Activated CD8-positive, alpha-beta T cell treated with anti-CD3 and anti-CD28 coated beads, Interleukin-2, amount 10 ng/mL, durations not matched to agents 7 days and 5 days (primary cell): ENCODE measurements at places on chromosomes 16 and 17. TPM values are rescaled to one million over a fixed set of nuclear protein-coding genes. Genes with fewer than 3 reads are reported as not detected.

The MT1F gene
- total RNA-seq, result 28.0 TPM

The CTRB2 gene
- not detected for total RNA-seq

The HASPIN gene
- 28.1 TPM for total RNA-seq

The KRTAP4-3 gene
- not detected for total RNA-seq

The BCAR1 gene
- not detected for total RNA-seq

The CES3 gene
- 2.4 TPM for total RNA-seq

DNA sequence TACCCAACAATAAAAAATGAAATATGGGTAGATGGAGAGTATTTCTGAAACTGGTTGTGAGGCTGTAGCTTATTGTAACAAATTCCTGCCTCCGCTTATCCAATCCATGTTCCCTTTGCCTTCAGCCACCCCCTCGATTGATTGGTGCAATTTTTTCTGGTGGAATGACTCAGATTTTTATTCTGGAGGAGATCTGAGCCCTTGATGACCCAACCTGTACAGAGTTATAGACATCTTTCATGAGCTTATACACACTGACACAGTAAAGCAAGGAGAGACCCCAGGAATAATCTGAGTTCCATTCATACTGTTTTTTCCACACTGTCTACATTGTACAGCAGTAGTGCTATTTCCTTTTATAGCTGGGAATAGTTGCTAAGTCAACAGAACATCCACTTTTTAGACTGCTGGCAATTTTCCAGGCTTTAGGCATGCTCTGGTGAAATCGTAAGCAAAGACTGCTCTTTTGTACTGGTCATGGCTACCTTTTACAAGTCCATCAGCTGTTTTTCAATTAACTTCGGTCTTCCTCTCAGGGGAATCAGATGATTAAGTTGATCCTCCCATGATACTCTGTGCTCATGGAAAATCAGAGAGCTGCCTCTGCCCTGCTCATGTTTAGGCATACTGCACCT lies 30.1 kb downstream of the CCL4 start:
- H3K27me3 ChIP-seq, result peaks cover 23% of the 10 kb centered on the region
- H3K36me3 ChIP-seq, result no peaks in the 10 kb centered on the region
- no peak for DNase-seq
- no peaks in the 10 kb centered on the region for H3K4me1 ChIP-seq
- no peak overlapping the region for H3K27ac ChIP-seq

DNA sequence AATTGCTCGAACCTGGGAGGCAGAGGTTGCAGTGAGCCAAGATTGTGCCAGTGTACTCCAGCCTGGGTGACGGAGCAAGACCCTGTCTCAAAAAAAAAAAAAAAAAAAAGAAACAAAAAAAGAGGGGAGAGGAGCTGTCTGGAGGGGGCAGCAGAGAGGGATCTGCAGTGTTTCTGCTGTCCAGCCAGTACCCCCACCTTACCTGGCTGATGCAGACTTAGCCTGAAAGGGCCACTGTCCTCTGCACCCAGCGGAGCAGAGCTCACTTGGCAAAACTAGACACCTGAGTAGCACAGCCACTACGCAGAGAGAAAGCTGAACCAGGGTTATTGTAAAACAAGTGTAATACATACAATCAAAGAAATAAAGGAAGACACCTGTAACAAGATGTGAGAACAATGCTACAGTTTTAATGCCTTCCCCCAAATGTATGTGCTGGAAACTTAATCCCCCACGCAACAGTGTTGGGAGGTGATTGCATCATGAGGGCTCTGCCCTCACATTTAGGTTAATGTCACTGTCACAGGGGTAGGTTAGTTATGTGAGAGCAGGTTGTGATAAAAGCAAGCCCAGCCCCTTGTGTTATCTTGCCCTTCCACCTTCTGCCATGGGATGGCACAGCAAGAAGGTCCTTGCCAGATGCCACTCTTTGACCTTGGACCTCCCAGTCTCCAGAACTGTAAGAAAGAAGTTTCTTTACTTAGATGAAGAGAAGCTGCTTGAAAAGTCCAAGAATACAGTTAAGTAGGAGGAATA lies 211.2 kb downstream of the RPTOR start:
- no peaks in the 10 kb centered on the region for H3K27me3 ChIP-seq
- H3K27ac ChIP-seq, result peak overlapping the region; percentile 50
- H3K36me3 ChIP-seq, result peaks cover 68% of the 10 kb centered on the region
- H3K4me3 ChIP-seq, result no peak overlapping the region
- no peak for DNase-seq

- H3K4me3 ChIP-seq, result peak overlapping the region; percentile 86
- peak overlapping the region; percentile 88 for H3K27ac ChIP-seq
- peaks cover 45% of the 10 kb centered on the region for H3K4me1 ChIP-seq
Measured at GRCh38 chr17:39927929-39928857, 661 bp downstream of the LRRC3C start.

- H3K27me3 ChIP-seq, result no peaks in the 10 kb centered on the region
- no peak for DNase-seq
- H3K36me3 ChIP-seq, result no peaks in the 10 kb centered on the region
Measured at GRCh38 chr17:71413935-71414334, 706.9 kb upstream of the SOX9 start.

- peak overlapping the region; percentile 90 for H3K4me3 ChIP-seq
- H3K36me3 ChIP-seq, result no peaks in the 10 kb centered on the region
- peak overlapping the region; percentile 83 for H3K27ac ChIP-seq
- DNase-seq, result peak; percentile 44
Measured at GRCh38 chr17:31095236-31096105, 694 bp downstream of the NF1 start.

DNA sequence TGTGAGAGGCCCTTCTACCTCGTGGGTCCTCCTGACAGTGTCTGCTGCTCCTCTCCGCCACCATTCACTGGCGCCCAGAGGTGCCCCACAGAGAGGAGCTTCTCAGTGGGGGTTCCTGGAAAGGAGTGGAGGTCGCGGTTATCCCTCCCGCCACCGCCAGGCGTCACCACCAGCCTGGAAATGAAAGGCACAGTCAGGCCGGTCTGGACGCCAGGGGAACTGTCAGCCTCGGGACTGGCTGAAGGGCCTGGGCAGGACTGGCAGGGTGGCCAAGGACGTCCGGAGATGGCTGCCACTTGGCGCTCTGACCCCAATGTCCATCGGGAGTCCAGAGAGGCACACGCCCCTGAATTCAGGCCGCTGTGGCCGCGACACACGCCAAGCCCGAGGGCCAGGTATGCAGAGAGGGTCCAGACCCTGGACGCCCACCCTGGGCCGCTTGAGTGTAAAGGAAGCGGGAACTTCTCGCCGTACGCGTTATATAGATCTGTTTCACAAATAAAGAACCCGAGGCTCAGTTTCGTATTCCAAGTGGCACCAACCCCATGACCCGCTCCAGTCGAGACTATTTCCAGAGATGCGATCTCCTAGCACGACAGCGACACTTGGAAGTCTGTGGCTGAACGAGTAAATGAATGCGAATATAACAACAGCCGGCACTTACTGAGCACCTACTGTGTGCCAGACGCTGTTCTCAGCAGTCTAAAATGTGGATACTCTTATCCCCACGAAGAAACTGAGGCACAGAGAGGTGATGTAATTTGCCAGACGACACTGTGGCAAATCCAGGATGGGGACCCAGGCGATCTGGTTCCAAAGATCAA lies 7.6 kb upstream of the NXPH3 start:
- H3K4me3 ChIP-seq, result peak overlapping the region; percentile 56
- peak; percentile 88 for DNase-seq
- H3K27ac ChIP-seq, result no peak overlapping the region
- H3K4me1 ChIP-seq, result peaks cover 35% of the 10 kb centered on the region
- H3K36me3 ChIP-seq, result no peaks in the 10 kb centered on the region
- peaks cover 30% of the 10 kb centered on the region for H3K27me3 ChIP-seq

GRCh38 chr17:76447931-76448652 lies 4.9 kb downstream of the UBE2O start:
- peaks cover 66% of the 10 kb centered on the region for H3K4me1 ChIP-seq
- H3K36me3 ChIP-seq, result peaks cover 6% of the 10 kb centered on the region
- DNase-seq, result no peak
- H3K27ac ChIP-seq, result no peak overlapping the region

GRCh38 chr17:34365340-34365739 lies 2.3 kb upstream of the CCL1 start:
- H3K27ac ChIP-seq, result peak overlapping the region; percentile 18
- H3K4me3 ChIP-seq, result no peak overlapping the region
- H3K36me3 ChIP-seq, result no peaks in the 10 kb centered on the region
- H3K4me1 ChIP-seq, result peaks cover 65% of the 10 kb centered on the region
- peak; percentile 42 for DNase-seq

DNA sequence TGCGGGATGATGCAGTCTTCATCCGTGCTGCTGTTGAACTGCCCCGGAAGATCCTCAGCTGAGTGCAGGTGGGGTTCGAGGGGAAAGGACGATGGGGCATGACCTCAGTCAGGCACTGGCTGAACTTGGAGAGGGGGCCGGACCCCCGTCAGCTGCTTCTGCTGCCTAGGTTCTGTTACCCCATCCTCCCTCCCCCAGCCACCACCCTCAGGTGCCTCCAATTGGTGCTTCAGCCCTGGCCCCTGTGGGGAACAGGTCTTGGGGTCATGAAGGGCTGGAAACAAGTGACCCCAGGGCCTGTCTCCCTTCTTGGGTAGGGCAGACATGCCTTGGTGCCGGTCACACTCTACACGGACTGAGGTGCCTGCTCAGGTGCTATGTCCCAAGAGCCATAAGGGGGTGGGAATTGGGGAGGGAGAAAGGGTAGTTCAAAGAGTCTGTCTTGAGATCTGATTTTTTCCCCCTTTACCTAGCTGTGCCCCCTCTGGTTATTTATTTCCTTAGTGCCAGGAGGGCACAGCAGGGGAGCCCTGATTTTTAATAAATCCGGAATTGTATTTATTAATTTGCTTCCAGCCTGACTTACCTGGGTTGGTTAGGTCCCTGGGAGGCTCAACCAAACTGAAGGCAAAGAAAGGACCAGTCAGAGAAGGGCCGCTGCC lies 5.8 kb downstream of the TRAF4 start:
- H3K4me3 ChIP-seq, result no peak overlapping the region
- peaks cover 30% of the 10 kb centered on the region for H3K36me3 ChIP-seq

GRCh38 chr16:53212893-53213223 lies 158.1 kb downstream of the CHD9 start:
- peaks cover 10% of the 10 kb centered on the region for H3K4me1 ChIP-seq
- DNase-seq, result no peak
- H3K27ac ChIP-seq, result no peak overlapping the region
- no peak overlapping the region for H3K4me3 ChIP-seq
- H3K36me3 ChIP-seq, result peaks cover 6% of the 10 kb centered on the region
- no peaks in the 10 kb centered on the region for H3K27me3 ChIP-seq

DNA sequence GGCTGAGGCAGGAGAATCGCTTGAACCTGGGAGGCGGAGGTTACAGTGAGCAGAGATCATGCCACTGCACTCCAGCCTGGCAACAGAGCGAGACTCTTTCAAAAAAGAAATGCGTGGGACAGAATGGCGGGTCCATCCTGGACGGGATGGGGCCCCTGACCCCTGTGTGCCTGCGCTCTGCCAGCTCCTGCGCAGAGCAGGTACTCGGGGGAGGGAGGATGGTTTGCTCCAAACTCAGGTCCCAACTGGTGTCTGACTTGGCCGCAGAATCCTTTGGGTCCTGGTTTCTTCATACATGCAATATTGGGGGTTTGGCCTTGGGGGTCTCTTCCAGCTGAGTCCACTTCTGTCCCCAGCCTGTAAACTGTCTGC lies 10.4 kb downstream of the CHMP6 start:
- H3K4me3 ChIP-seq, result no peak overlapping the region
- H3K27me3 ChIP-seq, result peaks cover 34% of the 10 kb centered on the region
- peaks cover 15% of the 10 kb centered on the region for H3K4me1 ChIP-seq
- H3K27ac ChIP-seq, result no peak overlapping the region

GRCh38 chr16:55503726-55504550 lies 4.9 kb upstream of the LPCAT2 start:
- DNase-seq, result no peak
- H3K27ac ChIP-seq, result no peak overlapping the region
- peaks cover 21% of the 10 kb centered on the region for H3K4me1 ChIP-seq
- no peaks in the 10 kb centered on the region for H3K36me3 ChIP-seq
- H3K27me3 ChIP-seq, result peaks cover 5% of the 10 kb centered on the region

DNA sequence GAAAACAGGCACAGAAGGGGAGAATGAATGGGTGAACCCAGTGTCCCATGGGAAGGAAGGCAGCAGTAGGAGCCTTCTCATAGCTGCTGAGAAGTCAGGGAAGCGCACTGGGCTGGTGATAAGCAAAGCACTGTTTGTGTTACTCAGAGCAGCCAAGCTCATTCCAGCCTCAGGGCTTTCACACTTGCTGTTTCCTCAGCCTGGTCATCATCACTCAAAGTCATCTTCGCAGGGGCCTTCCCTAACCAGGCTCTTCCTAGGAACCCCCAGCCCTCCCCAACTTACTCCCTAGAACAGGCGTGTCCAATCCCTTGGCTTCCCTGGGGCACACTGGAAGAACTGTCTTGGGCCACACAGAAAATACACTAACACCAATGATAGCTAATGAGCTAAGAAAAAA lies 32.1 kb upstream of the LONP2 start:
- H3K27me3 ChIP-seq, result peaks cover 5% of the 10 kb centered on the region
- H3K4me1 ChIP-seq, result no peaks in the 10 kb centered on the region
- no peak for DNase-seq
- no peaks in the 10 kb centered on the region for H3K36me3 ChIP-seq
- H3K4me3 ChIP-seq, result no peak overlapping the region

GRCh38 chr17:30360086-30360808 lies 18.5 kb upstream of the CPD start:
- H3K4me3 ChIP-seq, result no peak overlapping the region
- H3K27ac ChIP-seq, result no peak overlapping the region
- peaks cover 2% of the 10 kb centered on the region for H3K27me3 ChIP-seq
- DNase-seq, result no peak
- peaks cover 12% of the 10 kb centered on the region for H3K36me3 ChIP-seq
- peaks cover 21% of the 10 kb centered on the region for H3K4me1 ChIP-seq

DNA sequence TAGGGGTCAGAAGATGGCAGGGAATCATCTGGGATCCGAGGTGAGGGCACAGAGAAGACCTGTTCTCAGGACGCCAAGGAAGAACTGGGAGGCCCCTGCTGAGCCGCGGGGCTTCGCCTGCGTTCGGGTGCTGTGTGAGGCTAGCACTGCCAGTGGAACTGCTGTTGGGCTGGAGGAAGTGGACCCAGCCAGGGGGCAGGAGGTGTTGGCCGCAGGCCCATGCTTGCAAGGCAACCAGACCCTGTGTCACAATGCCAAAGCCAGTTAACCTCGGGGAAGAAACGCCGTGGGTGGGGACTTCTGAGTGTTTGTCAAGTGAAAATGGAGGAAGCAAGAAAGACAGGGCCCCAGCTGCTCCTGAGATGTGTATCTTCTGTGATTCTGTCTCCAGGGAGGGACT lies 185.5 kb downstream of the LGALS9B start:
- H3K4me3 ChIP-seq, result no peak overlapping the region
- no peaks in the 10 kb centered on the region for H3K27me3 ChIP-seq
- no peak overlapping the region for H3K27ac ChIP-seq
- no peaks in the 10 kb centered on the region for H3K36me3 ChIP-seq
- no peak for DNase-seq

GRCh38 chr16:12484972-12485371 lies 318.7 kb downstream of the CPPED1 start:
- H3K36me3 ChIP-seq, result no peaks in the 10 kb centered on the region
- H3K4me3 ChIP-seq, result no peak overlapping the region
- no peaks in the 10 kb centered on the region for H3K27me3 ChIP-seq

GRCh38 chr16:84600343-84601229 lies 17.3 kb downstream of the COTL1 start:
- no peaks in the 10 kb centered on the region for H3K27me3 ChIP-seq
- peaks cover 83% of the 10 kb centered on the region for H3K36me3 ChIP-seq
- H3K27ac ChIP-seq, result peak overlapping the region; percentile 96
- peak overlapping the region; percentile 73 for H3K4me3 ChIP-seq
